ENCODE measurements at places on chromosomes 5 and 9.

GRCh38 chr9:6605202-6605601, 40.3 kb downstream of the GLDC start:
- no peak for DNase-seq

GRCh38 chr5:116308391-116308790, 223.6 kb downstream of the COMMD10 start:
- DNase-seq: no peak

DNA sequence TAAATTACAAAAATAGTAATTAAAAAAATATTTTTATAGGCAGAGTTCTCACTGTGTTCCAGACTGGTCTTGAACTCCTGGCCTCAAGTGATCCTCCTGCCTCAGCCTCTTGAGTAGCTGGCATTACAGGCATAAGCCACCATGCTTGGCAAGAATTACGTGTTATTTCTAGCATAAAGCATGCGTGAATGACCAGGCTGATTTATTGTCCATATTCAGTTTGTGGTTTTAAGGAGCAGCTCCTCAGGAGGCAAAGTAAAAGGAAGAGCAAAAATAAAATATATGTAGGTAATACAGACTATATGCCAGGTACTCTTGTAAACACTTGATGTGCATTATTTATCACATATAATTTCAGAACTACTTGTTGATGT, 7.1 kb upstream of the CD180 start:
- no peak for DNase-seq

- no peak for DNase-seq
Observed at GRCh38 chr5:145237843-145238242, 597.3 kb downstream of the PRELID2 start.

DNA sequence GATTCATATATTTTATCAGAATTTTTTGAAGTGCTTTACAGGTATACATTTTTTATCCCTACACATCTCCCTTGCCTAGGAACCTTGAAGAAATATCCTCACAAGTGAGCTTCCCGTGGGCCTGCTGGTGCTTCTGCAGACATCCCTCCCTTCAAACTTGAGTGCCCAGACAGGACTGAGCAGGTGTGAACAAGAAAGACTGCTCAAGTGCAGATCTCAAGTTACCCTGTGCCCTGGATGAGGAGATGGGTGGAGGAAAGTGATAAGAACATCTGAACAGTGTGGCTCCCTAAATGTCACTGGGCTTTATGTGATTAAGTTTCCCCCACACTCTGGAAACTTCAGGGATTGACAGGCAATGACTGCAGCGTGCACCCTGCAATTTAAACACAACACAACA, 209.8 kb downstream of the TLE1 start:
- DNase-seq: no peak

- no peak for DNase-seq
Observed at GRCh38 chr9:135244271-135245221, 157.1 kb downstream of the OLFM1 start.

DNA sequence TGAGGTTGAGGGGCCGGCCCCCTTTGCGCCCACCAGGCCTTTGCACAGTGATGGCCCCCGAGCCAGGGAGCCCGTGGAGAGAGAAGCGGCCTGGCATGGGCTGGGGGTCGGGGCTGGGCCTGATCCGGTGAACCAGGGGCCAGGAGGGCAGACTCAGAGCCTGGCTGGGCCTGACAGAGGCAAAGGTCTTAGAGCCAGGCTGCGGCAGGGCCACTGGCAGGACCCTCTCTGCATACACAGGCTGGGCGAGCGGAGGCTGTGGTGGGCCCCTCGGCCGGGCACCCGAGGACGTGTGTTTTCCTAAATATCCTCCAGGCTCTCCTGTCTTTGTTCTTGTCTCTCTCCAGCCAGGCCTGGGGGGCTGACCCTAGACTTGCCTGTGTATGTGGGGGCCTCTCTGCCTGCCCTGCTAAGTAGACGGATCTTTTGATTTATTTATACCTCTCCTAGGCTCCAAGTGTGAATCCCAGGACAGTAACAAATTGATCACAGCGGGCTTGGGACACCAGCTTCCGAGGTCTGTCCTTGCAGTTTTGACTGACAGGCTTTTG, 933 bp downstream of the NEK6 start:
- no peak for DNase-seq

DNA sequence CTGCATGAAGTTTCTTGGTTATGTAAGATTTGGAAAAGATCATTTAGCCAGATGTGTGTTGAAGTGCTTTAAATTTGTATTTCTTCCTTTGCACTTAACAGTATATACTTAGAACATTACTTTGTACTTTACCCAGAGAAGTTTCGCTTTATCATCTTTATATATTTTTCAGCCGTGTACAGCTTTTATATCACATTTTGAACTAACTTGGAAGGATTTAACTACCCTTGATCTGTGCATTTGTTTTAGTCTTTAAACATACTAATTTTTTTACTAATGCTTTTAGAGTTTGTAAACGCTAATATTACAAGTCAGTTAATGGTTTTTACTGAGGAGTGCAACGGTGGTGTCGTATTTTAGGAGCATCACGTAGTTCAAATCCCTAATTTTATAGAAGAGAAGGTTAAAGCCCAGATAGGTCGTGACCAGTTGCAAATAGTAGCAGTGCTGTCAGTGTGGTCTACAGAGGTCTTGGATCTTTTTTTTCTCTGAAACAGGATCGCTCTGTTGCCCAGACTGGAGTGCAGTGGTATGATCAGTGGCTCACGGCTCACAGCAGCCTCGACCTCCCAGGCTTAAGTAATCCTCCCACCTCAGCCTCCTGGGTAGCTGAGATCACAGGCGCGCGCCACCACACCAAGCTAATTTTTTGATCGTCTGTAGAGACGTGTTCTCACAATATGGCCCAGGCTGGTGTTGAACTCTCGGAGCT, 2.0 kb downstream of the MATR3 start:
- no peak for DNase-seq

DNA sequence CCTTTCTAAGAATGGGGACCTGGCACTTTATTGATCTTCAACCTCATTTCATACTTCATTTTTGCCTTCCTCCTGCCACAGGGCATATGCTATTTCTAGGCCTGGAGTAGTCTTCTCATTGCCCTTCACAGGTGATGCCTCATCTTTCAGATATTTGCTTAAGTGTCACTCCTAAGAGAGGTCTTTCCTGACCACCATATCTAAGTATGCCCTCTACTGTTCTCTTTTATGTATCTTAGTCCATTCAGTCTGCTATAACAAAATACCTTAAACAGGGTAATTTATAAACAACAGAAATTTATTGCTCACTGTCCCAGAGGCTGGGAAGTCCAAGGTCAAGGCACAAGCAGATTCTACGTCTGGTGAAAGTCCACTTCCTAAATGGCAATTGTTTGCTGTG, 99.1 kb downstream of the ADAMTS6 start:
- no peak for DNase-seq

- no peak for DNase-seq
Observed at GRCh38 chr5:12073426-12073825, 169.2 kb upstream of the CTNND2 start.

DNA sequence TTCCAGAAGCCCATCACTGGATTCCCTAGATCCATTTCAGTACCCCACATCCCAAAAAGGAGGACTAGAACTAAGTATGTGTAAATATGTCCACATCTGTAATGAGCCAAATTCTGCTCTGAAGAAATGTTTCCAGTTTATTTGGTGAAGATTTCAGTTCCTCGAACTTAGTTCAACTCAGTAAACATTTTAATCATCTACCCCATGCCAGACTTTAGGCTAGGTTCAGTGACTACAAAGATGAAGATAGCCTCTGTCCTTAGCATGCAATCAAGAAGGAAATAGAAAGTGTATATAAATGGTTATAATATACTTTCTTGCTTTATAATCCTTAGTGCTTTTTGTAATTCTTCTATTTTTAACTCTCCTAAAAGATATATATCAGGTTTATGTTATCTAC, 21.5 kb downstream of the RUSC2 start:
- DNase-seq: no peak

GRCh38 chr9:134396825-134397224, 70.6 kb downstream of the RXRA start:
- DNase-seq: no peak

DNA sequence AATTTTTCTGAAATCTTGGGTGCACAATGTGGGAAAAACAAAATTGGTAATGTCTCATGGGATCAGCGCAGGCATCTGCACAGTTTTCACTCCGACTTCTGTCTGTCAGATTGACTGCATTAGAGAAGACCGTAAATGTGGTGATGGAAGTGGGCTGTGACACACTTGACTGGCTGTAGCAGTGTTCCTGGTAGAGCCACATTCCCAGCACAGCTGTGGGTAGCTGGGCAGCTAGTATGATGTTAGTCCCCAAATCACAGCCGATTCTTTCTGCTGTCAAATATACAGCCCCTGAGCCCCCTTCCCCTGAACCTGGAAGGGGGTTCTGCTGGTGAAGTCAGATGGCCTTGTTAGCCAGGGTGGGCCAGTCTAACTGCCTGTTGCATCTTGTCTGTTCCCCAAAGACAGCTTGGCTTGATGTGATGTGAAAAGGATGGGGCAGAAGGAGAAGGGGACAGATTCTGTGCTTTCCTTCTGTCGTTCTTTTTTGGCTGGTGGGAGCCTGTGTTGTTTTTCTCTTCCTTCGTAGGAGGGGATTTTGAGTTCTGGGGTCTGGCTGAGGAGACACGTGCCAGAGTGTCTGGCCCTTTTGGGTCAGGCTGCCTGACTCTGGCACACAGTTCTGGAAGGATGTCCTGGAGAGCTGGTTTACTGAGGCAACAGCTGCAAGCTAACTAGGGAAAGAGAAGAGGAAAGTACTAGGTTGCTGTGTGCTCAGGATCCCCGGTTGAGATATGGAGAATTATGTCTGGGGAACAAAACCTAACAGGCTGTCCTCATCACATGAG, 66.4 kb upstream of the SPRY4 start:
- no peak for DNase-seq

DNA sequence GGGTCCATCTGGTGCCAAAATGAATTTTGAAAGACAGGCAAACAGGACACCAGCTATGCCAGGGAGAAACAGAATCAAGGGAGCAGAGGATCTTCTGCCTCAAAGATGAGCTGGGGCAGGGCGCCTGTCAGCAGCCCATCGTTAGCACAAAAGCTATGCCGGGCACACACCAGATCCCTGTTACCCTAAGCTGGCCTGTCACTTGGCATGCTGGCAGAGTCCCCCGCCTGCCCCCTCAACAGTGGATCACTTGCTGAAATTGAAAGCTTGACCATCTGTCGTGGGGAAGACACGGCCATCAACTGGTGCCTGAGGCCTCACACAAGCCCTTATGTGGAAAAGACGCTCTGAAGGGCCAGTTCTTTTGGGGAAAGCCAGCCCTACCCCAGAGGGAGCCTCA, 256.4 kb downstream of the EBF1 start:
- DNase-seq: no peak

GRCh38 chr9:23088932-23089364, 642.3 kb downstream of the DMRTA1 start:
- DNase-seq: no peak

- peak; percentile 41 for DNase-seq
Observed at GRCh38 chr5:39072925-39073766, 1.1 kb downstream of the RICTOR start.

GRCh38 chr5:139862803-139863202, 67.2 kb downstream of the PSD2 start:
- DNase-seq: no peak

- DNase-seq: no peak
Observed at GRCh38 chr9:90964101-90965020, 162.7 kb downstream of the SYK start.

GRCh38 chr5:98398465-98398864, 375.0 kb upstream of the RGMB start:
- DNase-seq: no peak

DNA sequence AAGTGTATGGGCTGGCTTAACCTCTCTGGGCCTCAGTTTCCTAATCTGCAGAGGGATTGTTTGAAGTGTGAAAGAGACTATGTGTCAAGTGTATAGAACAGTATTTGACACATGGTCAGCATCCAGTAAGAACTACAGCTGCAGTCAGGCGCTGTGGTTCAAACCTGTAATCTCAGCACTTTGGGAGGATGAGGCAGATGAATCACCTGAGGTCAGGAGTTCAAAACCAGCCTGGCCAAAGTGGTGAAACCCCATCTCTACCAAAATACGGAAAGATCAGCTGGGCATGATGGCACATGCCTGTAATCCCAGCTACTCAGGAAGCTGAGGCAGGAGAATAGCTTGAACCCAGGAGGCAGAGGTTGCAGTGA, 31.9 kb upstream of the STING1 start:
- DNase-seq: no peak

- no peak for DNase-seq
Observed at GRCh38 chr9:106486685-106487084, 376.3 kb upstream of the ZNF462 start.

- no peak for DNase-seq
Observed at GRCh38 chr9:99850736-99851499, 29.2 kb downstream of the NR4A3 start.

GRCh38 chr5:168575391-168576372, 3.5 kb downstream of the PANK3 start:
- no peak for DNase-seq

DNA sequence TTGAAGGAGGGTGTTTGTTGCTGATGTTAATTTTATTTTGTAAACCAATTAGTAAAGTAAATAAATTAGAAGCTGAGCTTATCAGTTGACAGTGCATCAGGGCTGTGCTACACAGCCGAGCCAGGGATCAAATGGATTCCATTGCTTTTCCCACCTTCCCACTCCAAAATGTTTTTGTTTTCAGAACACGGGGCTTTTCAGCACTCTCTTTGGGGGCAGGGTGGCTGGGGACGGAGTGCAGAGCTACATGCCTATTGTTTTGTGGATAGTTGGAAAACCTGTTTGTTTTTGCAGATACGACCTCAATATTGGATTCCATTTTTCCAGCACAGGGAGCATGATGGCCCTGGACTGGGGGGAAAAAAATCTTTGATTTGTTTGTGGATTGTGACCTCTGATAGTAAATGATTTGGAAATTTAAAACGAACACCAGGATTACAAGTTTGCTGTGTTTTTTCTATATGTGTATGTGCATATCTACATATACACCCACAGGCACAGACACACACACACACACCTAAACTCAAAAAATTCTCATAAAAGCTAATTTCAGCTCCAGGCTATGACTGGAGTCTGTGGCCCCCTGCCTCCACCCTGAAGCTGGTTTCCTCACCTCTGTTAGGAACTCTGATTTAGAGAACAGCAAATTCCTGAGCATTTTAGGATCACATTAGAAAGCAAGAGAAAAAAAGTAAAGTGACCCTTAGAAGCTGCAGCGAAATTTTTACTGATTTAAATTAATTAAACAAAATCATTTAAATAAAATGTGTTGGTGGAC, 371.7 kb upstream of the IRX2 start:
- DNase-seq: no peak

- DNase-seq: no peak
Observed at GRCh38 chr5:180868960-180869359, 7.9 kb upstream of the ZFP62 start.

DNA sequence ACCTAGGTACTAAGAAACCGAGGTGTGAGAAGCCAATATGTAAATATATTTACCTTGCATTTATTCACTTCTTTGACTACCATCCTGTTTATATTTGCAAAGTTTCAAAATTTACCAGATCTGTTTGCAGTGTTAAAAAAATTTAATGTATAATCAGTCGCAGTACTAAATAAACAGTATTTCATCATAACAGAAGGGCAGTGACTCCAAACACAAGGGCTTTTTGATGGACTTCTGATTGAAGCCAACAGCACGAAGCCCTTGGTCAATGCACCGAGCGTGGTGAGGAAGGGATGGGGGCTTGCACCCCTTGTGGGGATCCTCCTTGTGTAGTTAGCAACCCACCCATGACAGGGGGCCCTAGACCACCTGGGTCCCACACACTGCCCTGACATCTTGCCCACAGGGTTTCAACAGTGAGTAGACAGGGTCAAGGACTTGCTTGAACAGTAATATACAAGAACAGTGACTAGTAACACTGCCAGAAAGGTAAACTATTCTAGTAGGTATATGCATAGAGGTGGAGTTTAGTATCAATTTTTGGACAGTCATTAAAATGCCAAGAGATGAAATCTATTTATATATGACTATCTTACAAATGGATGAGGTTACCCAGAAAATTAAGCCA, 52.6 kb upstream of the TBC1D9B start:
- no peak for DNase-seq

All from GF-D8 (cell line).